ENCODE measurements at places on chromosomes 1 and 21.

- no peaks in the 10 kb centered on the region for H3K4me1 ChIP-seq
- H3K36me3 ChIP-seq, result peaks cover 67% of the 10 kb centered on the region
- no peaks in the 10 kb centered on the region for H3K27me3 ChIP-seq
Observed at GRCh38 chr21:42575111-42575510, 61.5 kb downstream of the SLC37A1 start.

DNA sequence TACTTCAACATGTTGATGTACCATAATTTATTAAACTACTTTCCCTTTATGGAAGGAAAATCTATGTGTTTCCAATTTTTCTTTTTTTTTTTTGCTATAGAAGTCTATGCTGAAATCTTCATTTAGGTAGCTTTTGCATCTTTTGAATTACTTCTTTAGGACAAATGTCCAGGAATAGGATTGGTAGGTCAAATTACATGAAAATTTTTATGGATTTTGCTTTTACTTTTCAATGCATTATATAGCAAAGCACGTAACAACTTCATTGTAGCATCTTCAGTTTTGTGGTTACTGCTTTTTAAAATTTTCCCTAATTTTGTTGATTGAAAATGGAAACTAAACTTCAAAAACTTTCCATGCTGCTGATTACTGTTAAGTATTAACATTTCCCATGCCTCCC is 12.0 kb upstream of the PLA2G2C start:
- H3K4me3 ChIP-seq, result no peak overlapping the region
- H3K36me3 ChIP-seq, result no peaks in the 10 kb centered on the region
- no peaks in the 10 kb centered on the region for H3K4me1 ChIP-seq
- H3K27ac ChIP-seq, result no peak overlapping the region
- H3K27me3 ChIP-seq, result no peaks in the 10 kb centered on the region

DNA sequence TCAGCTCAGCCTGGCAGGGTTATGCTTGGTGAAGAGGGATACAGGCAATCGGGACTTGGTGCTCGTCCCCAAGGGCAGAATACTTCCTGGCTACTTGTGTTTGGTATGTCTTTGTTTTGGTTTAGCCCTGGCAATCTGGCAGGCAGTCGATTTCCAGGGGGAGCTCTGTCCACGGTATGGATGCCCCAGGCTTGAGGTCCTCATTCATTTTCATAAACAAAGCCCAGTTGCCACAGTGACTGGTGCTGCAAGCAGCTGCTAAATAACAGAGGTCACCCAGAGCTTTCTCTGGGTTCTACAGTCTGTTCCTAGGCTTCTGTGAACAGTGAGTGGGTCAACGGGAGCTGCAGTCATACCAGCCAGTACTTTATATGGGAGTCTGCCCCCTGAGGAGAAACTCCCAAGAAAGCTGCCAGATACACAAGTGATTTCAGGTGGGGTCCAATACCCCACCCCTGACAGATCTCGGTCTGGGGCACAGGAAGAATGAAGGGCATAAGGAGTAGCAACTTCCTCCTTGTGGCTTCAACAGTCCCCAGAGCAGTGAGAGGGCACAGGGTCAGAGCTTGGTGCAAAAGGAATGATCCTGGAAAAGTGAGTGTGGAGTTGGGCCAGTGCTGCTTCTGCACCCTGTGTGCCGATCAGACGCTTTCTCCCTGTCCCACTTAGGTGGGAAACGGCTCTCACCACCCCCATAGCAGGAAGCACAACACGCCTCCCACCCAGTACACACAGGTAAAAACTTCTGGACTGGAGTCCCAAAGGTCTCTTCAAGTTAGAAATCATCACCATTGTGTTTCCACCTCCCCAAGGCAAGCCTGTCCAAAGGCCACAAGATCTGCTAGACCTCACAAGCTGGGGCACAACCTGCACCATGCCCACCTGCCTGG is 55.5 kb downstream of the TGFBR3 start:
- H3K4me1 ChIP-seq, result peaks cover 11% of the 10 kb centered on the region
- H3K36me3 ChIP-seq, result no peaks in the 10 kb centered on the region
- no peaks in the 10 kb centered on the region for H3K27me3 ChIP-seq
- peak overlapping the region; percentile 45 for H3K4me3 ChIP-seq
- H3K27ac ChIP-seq, result no peak overlapping the region

- H3K27ac ChIP-seq, result no peak overlapping the region
- H3K4me1 ChIP-seq, result no peaks in the 10 kb centered on the region
- no peaks in the 10 kb centered on the region for H3K27me3 ChIP-seq
- DNase-seq, result no peak
- H3K4me3 ChIP-seq, result no peak overlapping the region
Observed at GRCh38 chr1:105398909-105399308, 1649.2 kb downstream of the AMY1C start.

- H3K4me3 ChIP-seq, result no peak overlapping the region
- no peaks in the 10 kb centered on the region for H3K36me3 ChIP-seq
- H3K27me3 ChIP-seq, result peaks cover 4% of the 10 kb centered on the region
- peaks cover 5% of the 10 kb centered on the region for H3K4me1 ChIP-seq
Observed at GRCh38 chr1:218164111-218164929, 120.8 kb upstream of the RRP15 start.

DNA sequence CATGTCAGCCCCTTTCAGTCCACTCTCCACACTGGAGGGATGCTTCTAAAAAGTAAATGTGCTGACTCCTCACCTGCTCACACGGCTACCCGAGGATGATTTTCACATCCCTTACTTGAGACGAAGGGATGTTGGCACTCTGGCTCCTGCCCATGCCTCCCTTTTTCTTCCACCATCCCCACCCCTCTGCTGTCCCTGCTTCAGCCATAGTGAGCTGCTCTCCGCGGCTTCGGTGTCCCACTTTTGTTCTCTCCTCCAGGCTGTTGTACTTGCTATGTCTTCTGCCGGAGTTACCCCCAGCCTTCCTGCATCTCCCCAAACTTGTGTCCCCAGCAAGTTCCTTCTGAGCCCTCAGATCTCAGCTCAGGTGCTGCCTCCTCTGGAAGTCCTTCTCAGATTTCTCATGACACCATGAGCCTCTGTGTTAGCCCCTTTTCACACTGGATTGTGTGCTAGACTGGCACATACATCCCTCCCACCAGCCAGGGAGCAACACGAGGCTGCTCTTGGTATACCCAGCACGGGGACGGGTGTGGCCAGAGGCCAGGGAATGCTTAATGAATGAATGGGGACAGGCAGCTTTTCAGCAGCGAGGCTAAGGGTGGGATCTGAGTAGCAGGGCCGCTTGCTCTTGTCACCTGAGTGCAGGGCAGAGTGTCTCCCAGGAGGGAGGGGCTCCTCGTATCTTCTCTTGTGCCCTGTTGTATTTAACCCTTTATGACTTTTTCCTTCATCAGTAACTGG is 1.3 kb downstream of the ACOT11 start:
- no peaks in the 10 kb centered on the region for H3K27me3 ChIP-seq
- no peaks in the 10 kb centered on the region for H3K36me3 ChIP-seq
- no peak overlapping the region for H3K4me3 ChIP-seq

DNA sequence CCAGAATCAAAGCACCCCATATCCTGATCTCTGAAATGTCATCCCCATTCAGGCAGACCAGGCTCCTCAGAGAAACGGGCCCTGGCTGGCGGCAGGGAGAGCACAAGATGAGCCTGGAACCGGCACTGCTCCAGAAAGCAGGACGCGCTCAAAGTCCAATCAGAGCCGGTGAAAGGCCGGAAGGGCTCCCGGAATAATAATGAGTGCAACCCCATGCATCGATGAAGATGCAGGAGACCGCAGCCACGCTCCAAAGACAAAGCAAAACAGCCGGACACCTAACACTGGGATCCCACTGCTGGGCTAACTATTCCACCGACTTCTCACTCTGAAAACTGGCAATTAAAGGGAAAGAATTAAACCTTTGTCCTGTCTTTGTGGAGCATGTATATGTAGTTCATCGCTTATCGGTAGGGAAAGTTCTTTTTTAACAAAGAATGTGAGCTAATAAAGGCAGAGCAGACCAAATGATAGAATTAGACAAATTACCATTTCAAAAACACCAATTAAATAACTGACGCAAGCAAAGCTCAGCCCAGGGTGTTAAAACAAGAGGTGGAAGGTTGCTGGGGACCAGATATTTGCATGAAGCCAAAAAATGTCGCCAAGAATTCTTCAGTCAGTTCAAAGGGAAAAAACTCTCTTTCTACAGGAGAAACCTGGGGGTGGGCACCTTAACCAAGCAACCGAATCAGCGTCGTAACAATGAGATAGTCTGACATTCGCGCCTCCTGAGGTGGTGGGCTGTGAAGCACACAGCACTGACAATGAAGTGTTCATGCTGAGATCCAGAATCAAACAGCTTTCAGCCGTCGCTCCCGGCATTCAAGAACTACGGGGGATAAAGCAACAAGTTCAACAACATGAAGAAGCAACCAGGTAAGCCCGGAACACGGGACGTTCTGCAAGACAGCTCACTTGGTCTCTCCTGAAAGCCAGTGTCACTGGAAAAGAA is 95.2 kb downstream of the NPHP4 start:
- no peaks in the 10 kb centered on the region for H3K27me3 ChIP-seq
- no peaks in the 10 kb centered on the region for H3K4me1 ChIP-seq
- no peak for DNase-seq
- no peak overlapping the region for H3K4me3 ChIP-seq

DNA sequence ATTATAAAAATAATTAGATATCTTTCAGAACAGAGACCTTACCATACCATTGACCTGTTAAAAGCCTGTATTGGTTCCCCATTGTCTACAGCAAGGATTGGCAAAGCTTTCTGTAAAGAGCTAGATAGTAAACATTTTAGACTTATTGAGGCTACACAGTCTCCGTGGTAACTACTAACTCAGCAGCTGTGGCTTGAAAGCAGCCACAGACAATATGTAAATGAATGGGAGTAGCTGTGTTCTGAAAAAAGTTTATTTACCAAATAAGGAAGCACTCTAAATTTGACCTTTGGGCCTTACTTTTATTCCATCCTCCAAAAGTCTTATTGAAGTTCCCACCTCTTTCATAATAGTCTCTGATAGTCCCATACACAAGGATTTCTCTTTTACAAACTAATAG is 39.7 kb downstream of the NUP210L start:
- H3K4me1 ChIP-seq, result no peaks in the 10 kb centered on the region
- no peak overlapping the region for H3K4me3 ChIP-seq
- H3K27me3 ChIP-seq, result no peaks in the 10 kb centered on the region
- no peak overlapping the region for H3K27ac ChIP-seq
- peak; percentile 5 for DNase-seq
- no peaks in the 10 kb centered on the region for H3K36me3 ChIP-seq

DNA sequence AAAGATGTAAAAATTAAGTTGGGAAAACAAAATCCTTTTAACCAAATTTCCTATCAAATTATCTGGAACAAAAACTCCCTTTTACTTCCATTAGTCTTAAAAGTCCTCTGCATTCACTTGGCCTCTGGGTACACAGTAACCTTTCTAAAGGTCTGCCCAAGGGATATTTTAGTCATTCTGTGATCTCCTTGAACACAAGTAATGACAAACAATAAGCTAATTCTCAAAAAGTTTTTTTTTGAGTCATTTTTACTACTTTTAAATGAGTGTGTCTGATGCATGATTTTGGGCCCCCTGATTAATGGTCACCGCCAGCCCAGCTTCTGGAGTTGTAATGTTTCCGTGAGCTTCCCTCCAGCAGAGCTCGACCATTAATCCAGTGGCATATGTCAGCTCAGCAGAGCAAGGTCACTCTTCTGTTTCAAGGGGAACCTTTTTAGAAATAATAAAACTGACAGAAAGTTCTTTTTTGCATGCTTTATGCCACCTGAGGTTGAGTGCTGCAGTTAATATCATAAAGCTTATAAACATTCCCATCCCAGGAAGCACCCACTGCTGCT is 14.3 kb downstream of the SAMSN1 start:
- H3K27ac ChIP-seq, result no peak overlapping the region
- no peaks in the 10 kb centered on the region for H3K27me3 ChIP-seq
- no peak for DNase-seq
- H3K36me3 ChIP-seq, result no peaks in the 10 kb centered on the region
- H3K4me3 ChIP-seq, result no peak overlapping the region

DNA sequence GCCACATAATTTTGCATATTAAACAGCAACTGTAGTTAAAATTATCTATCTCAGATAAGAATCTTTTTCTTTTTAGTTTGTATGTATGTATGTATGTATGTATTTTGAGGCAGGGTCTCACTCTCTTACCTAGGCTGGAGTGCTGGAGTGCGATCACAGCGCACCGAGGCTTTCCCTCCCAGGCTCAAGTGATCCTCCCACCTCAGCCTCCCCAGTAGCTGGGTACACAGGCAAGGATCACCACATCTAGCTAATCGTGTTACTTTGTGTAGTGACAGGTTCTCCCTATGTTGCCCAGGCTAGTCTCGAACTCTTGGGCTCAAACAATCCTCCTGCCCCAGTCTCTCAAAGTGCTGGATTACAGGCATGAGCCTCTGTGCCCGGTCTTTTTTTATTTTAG is 30.5 kb upstream of the PUM1 start:
- no peaks in the 10 kb centered on the region for H3K27me3 ChIP-seq
- H3K27ac ChIP-seq, result no peak overlapping the region
- H3K4me3 ChIP-seq, result no peak overlapping the region
- no peaks in the 10 kb centered on the region for H3K36me3 ChIP-seq

GRCh38 chr1:236568285-236568894 is 35.9 kb downstream of the HEATR1 start:
- no peaks in the 10 kb centered on the region for H3K4me1 ChIP-seq
- DNase-seq, result no peak
- H3K4me3 ChIP-seq, result no peak overlapping the region
- no peaks in the 10 kb centered on the region for H3K27me3 ChIP-seq
- no peak overlapping the region for H3K27ac ChIP-seq

GRCh38 chr21:26100573-26100972 is 70.0 kb downstream of the APP start:
- H3K27me3 ChIP-seq, result no peaks in the 10 kb centered on the region
- no peaks in the 10 kb centered on the region for H3K36me3 ChIP-seq
- no peak overlapping the region for H3K4me3 ChIP-seq

DNA sequence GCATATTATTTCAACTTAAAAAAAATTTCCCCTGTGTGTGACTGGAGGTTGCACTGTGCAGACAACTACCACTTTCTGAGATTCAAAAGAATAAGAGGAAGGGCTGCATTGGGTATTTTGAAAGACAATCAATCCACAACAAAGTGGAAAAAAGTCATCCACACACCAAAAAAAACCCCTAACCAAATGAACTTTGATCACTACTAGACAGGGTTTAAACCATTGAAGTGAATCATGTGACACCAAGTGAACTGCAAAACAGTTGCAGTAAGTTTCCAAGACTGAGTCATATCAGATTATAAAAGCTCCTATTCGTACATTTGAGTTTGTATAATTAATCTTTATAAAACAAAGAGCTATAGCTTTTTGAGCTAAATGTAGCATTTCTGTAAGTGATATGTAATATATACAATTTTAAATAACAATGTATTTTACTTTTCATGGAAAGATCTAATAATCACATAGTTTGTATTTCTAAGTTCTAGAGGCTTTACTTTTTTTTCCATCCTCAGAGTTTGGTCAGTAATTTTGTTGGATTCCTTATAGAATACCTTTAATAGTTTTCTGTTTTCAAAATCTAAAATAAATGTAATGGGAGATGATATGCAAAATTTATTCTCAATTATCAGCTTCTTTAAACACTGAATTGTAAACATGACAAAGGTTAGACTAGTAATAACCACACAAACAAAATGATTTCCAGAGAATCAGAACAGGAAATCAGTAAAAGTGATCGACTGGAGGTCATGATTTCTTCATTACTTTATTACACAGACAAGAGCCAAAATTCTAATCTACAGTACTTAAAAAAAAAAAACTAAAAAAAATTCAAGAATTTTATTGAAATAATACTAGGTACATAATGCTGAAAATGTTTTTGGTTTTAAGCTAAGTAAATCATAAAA is 50.5 kb upstream of the GFI1 start:
- H3K27me3 ChIP-seq, result no peaks in the 10 kb centered on the region
- peak; percentile 57 for DNase-seq
- H3K27ac ChIP-seq, result no peak overlapping the region

GRCh38 chr1:19398309-19398760 is 86.2 kb downstream of the SLC66A1 start:
- H3K36me3 ChIP-seq, result peaks cover 63% of the 10 kb centered on the region
- H3K27me3 ChIP-seq, result no peaks in the 10 kb centered on the region
- no peak overlapping the region for H3K4me3 ChIP-seq
- no peaks in the 10 kb centered on the region for H3K4me1 ChIP-seq
- H3K27ac ChIP-seq, result no peak overlapping the region
- no peak for DNase-seq
